ENCODE measurements at places on chromosomes 4 and X. TPM values are rescaled to one million over a fixed set of nuclear protein-coding genes. Genes with fewer than 3 reads are reported as not detected.

GRCh38 chr4:7060346-7061150, 7.3 kb downstream of the GRPEL1 start:
- DNase-seq: no peak

DNA sequence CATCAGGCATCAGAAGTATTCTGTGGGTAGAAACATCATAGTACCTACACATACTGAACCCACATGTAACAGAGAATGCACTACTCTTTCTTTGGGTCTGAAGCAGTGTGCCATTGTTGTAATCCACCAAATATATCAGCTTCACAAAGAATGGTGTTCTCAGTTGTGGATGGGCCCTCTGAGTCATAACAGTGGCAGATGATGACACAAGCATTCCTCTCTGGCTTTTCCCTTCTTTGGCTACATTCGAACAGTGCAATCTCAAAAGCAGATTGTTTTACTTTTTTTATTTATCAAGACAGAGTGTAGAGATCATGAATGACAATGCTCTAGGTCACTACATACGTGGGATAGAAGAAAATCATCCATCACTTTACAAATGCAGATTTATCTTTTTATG, 247.2 kb upstream of the EPHA5 start:
- DNase-seq: peak; percentile 83

DNA sequence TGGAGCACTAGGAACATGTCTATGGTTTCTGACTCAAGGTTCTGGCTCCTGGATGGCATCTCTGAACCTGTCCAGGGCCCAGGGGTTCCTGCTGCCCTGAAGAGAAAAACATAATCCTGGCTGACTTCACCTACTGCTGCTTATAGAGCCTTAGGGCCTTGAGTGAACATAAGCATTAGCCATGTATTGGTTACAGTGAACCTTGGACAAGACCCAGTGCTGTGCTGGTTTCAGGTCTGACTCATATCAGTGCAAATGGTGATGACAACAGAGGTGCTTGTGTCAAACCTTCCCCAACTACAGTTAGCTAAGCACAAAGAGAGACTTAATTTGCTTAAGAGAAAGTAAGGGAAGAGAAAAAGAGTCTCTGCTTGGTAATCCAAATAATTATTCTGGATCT, 1047.2 kb downstream of the GLUD2 start:
- DNase-seq: peak; percentile 52

DNA sequence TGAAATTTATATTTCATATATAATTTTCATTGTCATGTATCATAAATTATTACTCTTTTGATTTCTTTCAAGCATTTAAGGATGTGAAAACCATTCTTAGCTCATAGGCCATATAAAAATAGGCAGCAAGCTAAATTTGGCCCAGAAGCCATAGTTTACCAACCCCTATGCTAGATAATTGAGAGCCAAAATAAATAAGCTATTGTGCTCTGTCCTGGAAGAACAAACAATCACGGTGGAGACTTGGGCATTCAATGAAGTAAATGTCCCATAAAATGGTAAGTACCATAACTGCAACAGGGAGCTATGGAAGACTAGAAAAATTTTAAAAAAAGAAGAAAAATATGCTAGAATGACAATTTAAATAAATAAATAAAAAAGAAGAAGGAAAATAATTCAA, 60.9 kb upstream of the PACRGL start:
- no peak for DNase-seq

The CLNK gene
- not detected for total RNA-seq

The TLR7 gene
- total RNA-seq: 0.07 TPM

The DUSP9 gene
- total RNA-seq: 0.20 TPM

- DNase-seq: peak; percentile 76
These were observed at the start of gene UNC5C for GRCh38 chr4:95548738-95549245. Gene UNC5C, minus strand, starts transcription at chr4:95548973.

DNA sequence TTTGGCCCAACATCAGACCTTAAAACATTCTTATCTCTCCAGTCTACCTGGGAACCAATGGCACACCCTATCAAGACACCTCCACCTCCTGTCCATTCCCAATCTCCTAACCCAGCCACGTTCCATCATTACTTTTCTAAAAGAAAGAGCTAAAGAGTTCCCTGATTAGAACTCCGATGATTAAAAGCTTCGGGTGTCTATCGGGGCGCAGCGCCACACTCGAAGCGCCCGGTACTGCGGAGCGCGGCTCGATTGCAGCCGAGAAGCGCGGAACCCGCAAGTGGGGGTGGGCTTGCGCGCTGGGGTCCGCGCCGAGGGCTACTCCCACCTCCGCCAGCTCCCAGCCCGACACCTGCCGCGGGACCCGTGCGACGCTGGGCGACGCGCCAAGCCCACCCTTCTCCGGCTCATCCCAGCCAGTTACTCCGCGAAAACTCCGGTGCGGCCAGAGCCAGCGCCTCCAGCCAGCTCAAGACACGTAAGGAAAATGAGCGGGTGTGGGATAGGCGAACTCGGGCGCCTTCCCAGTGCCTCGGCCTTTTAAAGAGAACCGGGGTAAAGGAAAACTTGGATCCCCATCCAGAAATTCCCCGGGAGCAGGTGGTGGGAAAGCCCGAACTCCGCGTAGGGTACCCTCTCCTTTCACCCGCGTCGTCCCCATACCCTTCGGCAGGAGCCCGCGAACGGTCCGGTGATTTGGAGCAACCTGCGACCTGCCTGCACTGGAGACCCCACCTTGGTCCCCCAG, 593 bp downstream of the NPY1R start:
- DNase-seq: peak; percentile 12

GRCh38 chr4:57077550-57078343, 32.4 kb downstream of the IGFBP7 start:
- DNase-seq: peak; percentile 93

- no peak for DNase-seq
These were observed 54.5 kb downstream of the FAM184B start for GRCh38 chr4:17726911-17727310.

GRCh38 chrX:48465336-48465933, 4.6 kb downstream of the SLC38A5 start:
- peak; percentile 98 for DNase-seq

GRCh38 chr4:142243255-142243654, 602.8 kb downstream of the INPP4B start:
- no peak for DNase-seq

DNA sequence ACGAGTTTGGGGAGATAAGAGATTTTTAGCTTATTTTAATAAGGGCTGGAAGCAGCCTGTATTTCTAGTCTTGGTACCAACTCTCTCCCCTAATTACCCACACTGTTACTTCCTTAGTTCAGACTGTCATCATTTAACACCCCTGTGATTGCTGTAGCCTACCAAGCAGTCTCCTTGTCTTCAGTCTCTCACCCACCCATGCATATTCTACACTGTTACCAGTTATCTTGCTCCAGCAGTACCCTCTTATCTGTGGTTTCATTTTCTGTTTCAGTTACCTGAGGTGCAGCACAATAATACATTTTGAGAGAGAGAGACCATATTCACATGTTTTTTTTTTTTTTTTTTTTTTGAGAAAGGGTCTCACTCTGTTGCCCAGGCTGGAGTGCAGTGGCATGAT, 80.2 kb downstream of the DIAPH2 start:
- DNase-seq: no peak
